DMS79 (cell line): ENCODE measurements at places on chromosomes 5 and 9.

- no peak for DNase-seq
Observed at GRCh38 chr5:132775476-132775961, 1.5 kb downstream of the SEPTIN8 start.

DNA sequence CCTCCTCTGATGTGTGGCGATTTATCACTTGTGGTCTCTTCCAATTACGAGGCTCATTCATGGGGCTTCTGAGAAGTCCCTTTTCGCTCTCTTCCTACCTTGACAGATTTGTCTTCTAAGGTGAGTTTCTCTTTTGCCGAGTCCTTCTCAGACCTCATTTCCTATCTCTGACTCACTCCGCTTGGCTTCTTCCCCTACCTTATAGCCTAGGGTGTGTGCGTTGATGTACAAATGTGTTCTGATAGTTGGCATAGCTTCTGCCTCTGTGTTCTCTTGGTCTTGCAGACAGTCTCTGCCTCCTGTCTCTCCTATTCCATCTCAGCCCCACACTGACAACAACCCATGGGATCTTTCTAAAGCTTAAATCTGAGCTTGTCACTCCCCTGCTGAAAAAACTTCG lies 56.9 kb upstream of the SHB start:
- no peak for DNase-seq

DNA sequence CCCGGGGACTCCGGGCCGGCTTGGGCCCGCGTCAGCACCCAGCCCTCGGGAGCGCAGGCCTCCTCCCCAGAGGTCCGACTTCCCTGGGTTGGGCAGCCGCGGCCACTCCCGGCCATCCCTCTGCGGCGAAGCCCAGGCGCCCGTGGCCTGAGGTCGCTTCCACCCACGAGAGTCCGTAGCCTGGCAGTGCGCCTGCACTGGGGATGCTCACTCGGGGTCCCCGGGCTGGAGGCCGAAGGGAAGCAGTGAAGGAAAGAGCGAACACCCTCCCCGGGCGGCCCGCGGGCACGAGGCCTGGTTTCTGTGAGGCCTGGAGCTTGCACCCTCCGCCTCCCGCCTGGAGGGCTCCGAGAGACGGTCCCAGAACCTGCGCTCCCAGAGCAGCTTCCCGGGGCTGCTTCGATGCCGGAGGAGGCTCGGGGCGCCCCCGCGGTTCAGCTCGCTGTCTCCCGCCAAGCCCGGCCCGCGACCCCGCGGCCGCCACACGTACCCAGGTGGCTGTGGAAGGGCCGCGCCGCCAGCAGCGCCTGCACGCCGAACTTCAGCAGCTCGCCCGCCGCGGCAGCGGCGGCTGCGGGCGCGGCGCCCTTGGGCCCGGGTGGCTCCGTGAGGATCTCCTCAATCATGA lies 607 bp downstream of the BARX1 start:
- no peak for DNase-seq

- DNase-seq = no peak
Observed at GRCh38 chr5:154858972-154859871, 795 bp downstream of the CNOT8 start.

DNA sequence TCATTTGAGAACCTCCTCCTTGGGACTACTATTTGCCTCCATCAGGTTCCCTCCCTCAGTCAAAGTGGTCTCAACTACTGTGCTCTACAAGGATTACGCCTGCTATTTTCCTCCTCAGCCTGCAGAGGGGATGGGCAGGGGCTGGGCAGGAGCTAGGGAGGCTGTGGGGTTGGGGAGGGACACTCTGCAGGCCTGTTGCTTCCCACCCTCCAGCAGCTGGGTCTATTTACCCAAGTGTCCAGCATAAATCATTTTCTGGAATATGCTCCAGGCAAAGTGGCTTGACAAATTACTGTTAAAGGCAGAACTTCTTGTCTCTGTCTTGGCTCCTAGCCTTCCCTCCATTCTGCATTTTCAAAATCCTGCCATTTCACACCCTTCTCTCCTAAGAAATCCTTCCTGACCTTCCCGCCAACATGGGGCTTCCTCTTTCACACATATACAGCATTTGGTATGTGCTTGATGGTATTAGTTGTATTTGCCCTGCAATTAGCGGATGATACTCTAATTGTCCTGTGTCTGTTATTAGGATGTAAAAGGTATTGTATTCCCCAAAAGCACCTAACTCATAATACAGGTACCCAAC lies 106.7 kb downstream of the EFNA5 start:
- DNase-seq = no peak

GRCh38 chr9:27943501-27943900 lies 370.2 kb upstream of the C9orf72 start:
- no peak for DNase-seq

- no peak for DNase-seq
Observed at GRCh38 chr9:133119846-133120500, 1.1 kb downstream of the RALGDS start.

- DNase-seq = no peak
Observed at GRCh38 chr5:149563466-149563865, 12.2 kb upstream of the CSNK1A1 start.

DNA sequence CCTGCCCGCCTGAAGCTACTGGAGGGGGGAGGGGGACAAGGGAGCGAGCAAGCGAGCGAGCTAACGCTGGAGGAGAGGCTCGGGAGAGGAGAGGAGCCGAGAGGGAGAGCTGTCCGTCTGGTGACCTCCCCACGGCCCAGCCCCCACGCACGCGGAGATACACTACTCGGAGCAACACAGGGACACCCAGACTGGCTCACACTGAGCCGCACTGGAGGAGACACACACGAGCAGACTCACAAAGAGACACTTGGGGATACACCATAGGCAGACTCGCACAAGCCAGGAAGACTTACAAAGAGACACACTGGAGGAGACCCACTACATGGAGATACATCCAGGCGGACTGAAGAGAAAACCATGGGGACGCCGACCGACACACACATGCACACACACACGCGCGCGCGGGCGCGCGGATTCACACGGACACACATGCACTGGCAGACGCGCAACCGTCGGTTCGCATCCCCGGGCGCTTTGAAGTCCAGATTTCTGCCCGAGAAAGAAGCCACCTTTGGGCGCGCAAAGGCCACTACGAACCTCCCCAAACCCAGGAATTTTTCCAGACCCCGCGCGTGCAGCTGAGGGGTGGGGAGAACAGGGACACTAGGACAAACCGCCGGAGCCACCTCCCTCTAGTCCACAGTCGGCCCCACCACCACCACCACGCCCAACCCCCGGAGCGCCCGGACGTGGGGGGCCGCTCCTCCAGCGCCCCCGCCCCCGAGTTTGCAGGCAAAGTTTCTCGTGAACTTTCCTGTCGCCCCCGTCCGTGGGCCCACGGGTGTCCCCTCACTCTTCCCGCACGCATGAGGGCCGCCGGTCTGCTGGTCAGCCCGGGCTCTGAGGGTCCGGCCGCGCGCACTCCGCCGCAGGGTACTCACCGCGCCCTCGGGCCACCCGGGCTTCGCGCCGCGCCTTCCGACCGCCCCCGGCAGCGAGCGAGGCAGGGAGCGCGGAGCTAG lies 571 bp downstream of the CNTFR start:
- no peak for DNase-seq
